CD4-positive, alpha-beta T cell treated with Interleukin-15 for 1 hour (primary cell): ENCODE measurements at places on chromosomes 4 and X.

GRCh38 chr4:56909086-56909894, 1.6 kb downstream of the REST start:
- peak; percentile 52 for DNase-seq

DNA sequence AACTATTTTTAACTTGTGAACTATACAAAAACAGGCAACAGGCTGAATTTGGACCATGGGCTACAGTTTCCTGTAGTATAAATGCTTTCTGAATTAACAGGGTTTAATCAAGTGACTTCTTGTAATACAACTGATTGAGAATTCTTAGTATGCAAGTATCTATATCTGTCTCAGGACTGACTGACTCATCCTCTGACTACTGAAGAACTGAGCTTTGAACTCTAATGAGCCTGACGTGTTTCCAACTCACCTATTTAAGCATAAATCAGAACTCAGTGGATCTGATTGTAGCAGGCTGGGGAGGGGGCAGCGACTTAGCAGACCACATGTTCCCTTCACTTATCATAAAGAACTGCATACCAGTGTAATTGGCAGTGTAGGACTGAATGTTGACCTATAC, 7.8 kb downstream of the SPATA4 start:
- DNase-seq, result no peak

DNA sequence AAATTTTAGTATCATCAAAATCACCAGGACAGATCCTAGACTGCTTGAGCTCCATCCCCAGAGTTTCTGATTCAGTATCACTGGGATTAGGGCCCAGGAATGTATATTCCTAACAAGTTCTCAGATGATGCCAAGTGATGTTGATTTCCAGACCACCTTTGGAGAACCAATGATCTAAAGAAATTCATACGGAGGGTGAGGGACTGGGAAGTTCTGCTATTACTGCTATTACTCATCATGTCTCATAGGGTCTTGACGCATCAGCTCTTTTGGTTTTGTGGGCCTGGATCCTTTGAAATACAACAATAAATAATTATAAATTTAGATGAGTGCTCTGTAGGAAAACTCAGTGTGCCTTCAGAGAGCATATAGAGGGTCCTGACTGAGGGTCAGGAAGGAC, 59.8 kb upstream of the LGI2 start:
- no peak for DNase-seq

GRCh38 chrX:155334486-155335336, at the start of gene CLIC2:
CLIC2 (minus strand) TSS chrX:155334614; CDS start chrX:155334427, 187 bp downstream.
- DNase-seq, result no peak

GRCh38 chrX:72094894-72095293, 36.8 kb downstream of the RTL5 start:
- peak; percentile 87 for DNase-seq

DNA sequence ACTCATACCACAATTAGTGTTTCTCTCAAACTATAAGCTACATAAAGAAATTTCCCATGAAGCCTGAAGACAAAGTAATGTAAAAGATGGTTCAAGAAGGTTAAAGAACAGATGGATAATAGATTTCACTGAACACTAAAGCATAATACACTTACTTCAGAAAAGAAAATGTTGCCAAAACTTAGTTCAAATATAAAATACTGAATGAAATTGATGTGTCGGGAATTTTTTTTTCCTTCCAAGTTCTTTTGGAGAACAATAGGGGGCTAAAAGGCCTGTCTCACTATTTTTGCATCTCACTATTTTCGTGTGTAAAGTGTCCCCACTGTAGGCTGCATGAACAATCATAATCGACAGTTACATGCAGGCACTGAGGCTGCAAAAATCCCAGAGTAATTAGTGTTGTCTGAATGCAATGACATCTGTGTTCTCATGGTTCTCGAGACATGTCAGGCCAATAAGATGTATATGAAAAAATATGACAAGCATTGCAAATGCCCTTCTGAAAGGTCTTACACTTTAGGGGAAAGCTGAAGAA, 11.9 kb upstream of the MAB21L2 start:
- DNase-seq, result no peak

DNA sequence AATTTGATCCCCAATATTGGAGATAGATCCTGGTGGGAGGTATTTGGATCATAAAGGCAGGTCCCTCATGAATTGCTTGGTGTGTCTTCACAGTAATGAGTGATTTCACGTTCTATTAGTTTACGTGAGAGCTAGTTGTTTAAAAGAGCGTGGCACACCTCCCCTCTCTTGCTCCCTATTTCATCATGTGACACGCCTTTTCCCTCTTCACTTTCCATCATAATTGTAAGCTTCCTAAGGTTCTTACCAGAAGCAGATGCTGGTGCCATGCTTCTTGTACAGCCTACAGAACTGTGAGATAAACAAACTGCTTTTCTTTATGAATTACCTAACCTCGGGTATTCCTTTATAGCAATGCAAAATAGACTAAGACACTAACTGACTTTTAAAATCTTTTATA, 34.0 kb upstream of the FMR1 start:
- no peak for DNase-seq
